ENCODE measurements at places on chromosomes 2 and 18.
A peak's percentile ranks its signal among the peaks of the same experiment; 100 is the strongest.

GRCh38 chr2:42249887-42250286 lies 80.7 kb downstream of the EML4 start:
- no peak for DNase-seq

- DNase-seq, result no peak
Measured at GRCh38 chr2:64202206-64202845, 58.1 kb upstream of the PELI1 start.

DNA sequence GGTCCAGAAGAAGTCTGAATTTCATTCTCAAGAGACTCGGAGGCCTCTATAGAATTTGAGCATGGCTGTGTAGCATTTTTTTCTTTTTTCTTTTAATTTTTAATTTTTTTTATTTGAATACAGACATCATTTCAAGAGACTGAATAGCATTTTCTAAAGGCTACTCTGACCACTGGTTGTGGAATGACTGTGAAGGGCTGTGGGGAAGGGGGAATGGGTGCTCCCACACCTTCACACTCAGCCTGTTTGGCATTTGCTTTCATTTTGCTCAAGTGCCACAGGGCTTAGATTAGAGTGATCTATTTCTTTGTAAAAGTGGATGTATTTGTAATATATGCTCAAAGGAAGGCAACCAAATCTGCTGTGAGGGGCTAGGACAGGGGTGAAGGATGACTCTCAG lies 142.0 kb upstream of the SPOPL start:
- no peak for DNase-seq

GRCh38 chr2:75025633-75026380 lies 67.4 kb downstream of the POLE4 start:
- no peak for DNase-seq

DNA sequence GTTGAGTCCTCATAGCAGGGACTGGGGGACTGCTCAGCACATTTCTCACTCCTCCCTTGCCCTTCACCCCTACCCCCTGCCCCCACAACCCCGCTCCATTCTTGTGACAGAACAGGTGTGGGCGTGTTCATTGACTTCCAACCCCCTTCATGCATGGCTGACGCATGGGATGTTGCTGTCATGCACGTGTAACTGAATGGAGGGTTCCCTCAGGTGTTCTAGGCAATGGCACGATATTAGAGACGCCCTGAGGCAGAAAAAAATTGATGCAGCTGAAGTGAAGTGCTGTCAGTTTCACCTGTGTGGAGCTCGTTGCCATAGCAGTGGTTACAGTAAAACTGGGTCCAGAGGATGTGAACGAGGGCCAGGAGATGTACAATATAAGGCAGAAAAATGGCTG lies 6.5 kb upstream of the THOC1 start:
- DNase-seq, result no peak

- no peak for DNase-seq
Measured at GRCh38 chr18:9757827-9758621, 49.9 kb downstream of the RAB31 start.

DNA sequence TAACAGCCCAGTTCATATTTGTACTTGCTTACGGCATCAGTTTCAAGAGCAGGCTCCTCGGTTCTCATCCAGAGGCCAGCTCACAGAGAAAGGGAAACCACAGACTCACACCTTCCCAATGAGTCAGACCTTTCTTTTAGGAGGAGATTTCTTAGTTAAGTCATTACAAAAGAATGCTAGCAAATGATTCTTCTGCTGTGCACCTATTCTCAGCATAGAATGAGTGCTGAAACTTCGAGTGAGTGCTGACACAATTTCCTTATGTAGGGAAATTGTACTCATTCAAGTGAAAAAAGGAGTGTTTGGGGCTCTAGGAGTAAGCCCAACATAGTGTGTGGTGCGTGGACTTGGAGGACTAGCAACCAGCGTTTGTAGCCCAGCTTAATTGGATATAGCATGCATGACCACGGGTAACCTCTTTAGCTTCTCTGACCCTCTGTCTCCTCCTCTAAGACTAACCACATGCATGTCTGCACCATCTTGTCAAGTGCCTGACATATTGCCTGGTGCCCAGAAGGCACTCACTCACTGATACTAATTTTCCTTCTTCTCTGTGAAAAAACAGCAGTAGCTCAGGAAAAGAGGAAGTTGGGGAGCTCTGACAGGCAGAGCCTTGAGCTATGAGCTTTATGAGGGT lies 87.0 kb downstream of the ALPK2 start:
- DNase-seq, result peak; percentile 56

- no peak for DNase-seq
Measured at GRCh38 chr18:67379981-67380380, 136.5 kb downstream of the DSEL start.

- DNase-seq, result no peak
Measured at GRCh38 chr18:1147730-1148129, 243.1 kb downstream of the ADCYAP1 start.

DNA sequence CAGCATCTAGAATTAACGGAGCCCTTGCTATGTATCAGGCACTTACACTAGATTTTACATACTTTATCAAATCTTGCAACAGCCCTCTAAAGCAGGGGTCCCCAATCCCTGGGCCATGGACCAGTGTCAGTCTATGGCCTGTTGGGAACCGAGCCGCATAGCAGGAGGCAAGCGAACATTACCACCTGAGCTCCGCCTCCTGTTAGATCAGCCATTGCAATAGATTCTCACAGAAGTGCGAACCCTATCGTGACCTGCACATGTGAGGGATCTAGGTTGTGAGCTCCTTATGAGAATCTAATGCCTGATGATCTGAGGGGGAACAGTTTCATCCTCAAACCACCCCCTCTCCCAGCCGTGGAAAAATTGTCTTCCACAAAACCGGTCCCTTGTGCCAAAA lies 13.4 kb downstream of the DNAJB2 start:
- no peak for DNase-seq

DNA sequence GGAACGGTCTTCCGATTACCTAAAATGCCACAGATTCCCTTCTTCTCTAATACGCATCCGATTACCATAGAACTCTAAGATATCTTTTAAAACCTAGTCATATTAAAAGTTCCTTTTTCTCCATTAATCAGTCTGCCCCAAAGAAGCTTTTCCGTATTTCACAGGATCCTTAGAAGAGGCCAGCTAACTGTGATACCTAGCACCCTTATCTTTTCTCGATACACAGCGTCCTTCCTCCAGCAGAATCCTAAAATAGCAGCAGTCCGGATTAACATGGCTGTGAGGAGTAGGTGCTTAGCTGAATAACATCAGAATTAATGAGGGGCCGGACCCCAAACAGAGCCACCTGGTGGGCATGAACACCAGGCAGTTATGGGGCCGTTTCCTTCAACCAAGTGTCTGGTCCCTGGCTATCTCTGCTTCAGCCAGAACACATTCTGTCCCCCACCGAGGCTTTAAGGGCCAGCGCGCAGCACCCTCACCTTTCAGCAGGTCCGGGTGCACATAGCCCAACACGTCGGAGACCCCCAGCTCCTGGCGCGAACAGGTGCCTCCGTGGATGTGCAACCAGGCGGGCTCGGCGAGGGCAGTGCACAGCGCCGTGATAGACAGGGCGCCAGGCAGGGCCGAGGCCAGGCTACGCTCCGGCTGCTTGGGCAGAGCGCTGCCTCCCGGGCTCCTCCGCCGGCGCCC lies 995 bp downstream of the TMEM127 start:
- peak; percentile 67 for DNase-seq

DNA sequence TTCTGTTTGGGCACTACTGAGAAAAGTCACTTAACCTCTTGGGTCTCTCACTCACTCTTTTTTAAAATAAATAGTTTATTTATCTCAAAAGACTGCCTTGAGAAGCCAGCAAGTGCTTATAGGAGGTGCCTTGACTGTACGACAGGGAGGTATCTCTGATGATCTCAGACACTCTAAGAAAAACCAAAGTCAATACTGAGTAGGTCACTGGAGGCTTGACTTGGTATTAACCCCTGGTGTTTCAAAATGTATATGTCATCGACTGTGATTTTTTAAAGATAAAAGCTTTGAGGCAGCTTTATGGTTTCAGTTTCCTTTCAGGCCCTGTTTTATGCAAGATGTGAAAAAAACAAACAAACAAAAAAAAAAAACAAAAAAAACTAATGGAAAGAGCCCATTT lies 33.7 kb downstream of the MREG start:
- DNase-seq, result no peak

DNA sequence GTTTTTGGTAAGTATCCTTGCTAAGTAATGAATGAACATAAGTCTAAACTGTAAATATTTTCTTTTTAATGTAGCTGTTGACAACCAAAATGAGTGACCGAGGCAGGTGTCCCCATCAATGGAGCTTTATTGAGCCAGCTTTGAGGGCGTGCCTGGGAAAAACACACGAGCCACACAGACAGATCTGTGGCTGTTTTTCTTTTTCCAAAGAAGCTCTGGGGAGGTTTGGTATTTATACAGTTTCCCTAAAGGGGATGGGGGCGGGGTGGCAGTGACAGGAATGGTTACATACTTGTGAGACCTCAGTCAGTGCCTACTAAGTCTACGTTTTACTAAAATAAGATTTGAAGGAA lies 11.2 kb downstream of the DBI start:
- DNase-seq, result peak; percentile 39

GRCh38 chr2:143026411-143027054 lies 102.7 kb upstream of the ARHGAP15 start:
- no peak for DNase-seq

DNA sequence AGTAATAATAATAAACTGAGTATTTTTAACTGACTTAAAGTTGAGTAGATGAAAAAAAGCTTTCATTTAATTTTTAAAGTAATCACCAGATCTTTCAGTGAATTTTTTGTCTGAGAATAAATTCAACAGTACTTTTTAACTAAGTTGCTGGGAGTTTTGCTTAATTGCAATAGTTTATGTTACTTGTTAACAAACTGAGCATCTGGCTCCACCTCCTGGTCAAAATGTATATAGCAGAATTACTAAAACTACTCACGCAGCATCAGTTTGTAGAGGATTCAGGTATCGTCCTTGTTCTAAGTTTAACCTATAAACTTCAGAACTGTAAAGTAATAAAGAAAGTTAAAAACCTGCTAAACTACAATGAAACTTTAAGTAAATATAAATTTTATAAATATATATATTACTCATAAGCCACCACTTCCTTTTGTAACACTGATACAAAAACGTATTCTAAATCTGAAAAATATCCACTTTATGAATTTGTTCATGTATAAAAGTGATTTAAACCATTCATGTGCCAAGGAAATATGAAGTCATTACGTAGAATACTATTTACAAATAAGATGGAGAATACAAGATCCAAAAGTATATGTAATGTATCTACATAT lies 21.3 kb downstream of the NOL10 start:
- no peak for DNase-seq

GRCh38 chr18:21267400-21267799 lies 25.4 kb downstream of the GREB1L start:
- DNase-seq, result no peak

DNA sequence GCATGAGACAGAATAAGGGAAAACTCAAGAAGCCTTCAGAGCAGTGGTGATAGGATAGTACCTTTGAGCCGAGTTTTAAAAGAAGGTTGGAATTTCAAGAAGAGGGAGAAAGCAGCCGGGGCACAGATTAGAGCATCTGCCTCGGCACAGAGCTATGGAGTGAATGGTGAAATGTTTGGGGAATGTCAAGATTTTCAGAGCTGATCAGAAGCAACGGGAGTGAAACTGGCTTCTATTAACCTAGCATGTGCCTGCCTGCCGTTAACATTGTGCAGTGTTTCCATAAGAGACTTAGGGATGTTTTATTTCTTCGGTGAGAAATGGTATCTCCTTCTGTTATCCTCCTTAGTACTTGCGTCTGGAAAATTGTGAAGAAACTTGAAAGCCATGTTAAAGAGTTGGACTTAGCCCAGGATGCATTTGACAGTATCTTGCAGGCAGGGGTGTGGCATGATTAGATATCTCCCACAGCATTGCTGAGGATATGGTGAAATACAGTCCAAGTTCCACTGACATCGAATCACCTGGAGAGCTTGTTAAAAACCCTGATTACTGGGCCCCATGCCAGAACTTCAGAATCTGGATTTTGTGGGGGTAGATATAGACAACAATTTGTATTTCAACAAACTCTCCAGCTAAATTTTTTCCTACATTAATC lies 96.8 kb upstream of the PPP1CB start:
- no peak for DNase-seq

DNA sequence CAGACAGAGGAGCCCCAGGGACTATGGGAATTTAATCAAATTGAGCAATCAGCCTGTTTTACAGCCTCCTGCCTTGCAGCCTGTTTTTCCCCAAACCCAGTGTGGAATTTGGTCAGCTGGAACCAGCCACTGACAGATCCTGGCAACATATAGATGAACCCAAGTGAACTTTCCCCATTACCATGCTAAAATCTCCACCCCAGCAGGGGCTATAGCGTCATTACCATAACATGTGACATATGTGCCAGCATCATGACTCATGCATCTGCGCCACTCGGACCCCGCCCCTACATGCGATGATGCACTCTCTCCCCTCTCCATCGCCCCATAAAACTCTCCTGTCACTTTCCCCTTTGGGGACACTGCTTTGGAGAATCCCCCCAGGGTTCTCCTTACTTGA lies 17.3 kb upstream of the FEZ2 start:
- no peak for DNase-seq

DNA sequence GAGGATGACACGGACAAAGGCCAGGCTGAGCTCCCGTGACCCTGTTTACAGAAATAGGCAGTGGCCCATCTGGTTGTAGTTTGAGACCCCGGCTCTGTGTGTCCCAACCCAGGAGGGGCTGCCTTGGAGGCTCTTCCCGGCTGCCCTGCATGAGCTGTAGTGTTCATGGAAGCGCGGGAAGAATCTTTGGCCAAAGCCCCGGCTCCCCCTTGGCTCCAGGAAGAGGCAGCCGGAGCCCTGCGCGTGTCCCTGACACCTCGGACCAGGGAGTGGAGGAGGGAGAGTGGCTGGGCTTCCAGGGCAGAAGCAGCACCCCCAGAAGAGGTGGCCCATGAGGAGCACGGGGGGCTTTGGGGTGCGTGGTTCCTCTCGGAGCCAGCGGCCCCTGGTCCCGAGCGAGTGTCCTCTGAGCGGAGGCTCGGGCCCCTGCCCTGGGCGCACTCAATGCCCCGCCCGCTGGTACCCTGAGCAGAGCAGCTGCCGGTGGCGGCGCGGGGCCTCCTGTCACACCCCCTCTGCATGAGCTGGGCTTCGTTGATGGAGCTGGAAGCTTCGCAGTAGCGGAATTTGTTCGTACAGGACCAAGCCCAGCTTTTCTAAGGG lies 21.7 kb downstream of the GPR35 start:
- DNase-seq, result no peak

- DNase-seq, result no peak
Measured at GRCh38 chr2:237509905-237510304, 22.9 kb downstream of the MLPH start.

GRCh38 chr2:239640210-239640609 lies 239.4 kb upstream of the HDAC4 start:
- no peak for DNase-seq

Measured in WERI-Rb-1 (cell line).